ENCODE measurements at places on chromosomes 2 and 18.

GRCh38 chr2:136439064-136439676 lies 321.2 kb upstream of the CXCR4 start:
- DNase-seq = no peak

DNA sequence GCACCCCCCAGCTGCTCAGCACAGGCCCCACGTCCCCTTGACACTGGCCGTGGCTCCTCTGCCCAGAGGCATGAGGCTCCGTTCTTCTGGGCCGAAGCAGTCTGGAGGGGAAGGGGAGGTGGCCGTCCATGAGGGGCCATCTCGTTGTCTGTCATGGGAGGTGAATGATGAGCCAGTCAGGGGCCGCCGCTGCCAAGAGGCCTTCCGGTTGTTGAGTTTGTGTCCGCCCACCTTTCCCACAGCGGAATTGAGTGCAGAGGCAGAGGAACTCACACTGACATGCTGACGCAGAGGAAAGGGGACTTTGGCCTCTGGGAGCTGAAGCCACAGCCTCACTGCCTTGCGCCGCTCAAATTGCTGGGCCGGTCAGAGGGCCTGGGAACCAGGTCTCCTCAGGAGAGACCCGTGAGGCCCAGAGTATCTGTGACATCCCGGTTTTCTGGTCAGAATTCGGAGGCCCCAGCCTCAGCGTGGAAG lies 268.4 kb downstream of the ATAD2B start:
- DNase-seq = no peak

- DNase-seq = no peak
These were observed 150.5 kb downstream of the SNTG2 start for GRCh38 chr2:1101011-1101782.

DNA sequence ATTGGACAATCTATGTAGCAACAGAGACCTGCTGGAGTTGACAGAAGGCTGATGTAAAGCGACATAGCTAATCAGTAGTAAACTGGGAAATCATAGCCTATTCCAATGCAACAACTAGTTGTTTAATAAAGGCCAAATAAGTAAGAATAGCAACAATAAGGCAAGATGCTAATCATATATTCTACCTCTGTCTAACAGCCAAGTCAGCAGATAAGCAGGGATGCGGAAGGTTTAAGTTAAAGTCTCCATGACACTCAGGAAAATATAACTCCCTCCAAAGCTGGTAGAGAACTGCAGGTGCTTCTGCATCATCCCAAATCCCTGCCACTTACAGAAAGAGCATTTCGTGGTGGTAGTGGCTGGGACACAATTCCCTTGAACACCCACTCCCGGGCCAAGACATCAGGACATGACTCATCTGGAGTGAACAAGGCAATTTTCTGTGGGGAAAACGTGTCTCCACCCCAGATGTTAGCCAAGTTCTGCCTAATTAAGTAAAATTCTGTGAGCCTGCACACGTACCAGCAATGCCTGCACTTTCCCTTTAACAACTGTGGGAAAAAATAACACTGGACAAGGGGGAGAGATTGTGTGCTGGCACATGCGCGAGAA lies 413.6 kb upstream of the ID2 start:
- no peak for DNase-seq

- DNase-seq = no peak
These were observed 17.4 kb downstream of the ASPRV1 start for GRCh38 chr2:69943843-69944525.

DNA sequence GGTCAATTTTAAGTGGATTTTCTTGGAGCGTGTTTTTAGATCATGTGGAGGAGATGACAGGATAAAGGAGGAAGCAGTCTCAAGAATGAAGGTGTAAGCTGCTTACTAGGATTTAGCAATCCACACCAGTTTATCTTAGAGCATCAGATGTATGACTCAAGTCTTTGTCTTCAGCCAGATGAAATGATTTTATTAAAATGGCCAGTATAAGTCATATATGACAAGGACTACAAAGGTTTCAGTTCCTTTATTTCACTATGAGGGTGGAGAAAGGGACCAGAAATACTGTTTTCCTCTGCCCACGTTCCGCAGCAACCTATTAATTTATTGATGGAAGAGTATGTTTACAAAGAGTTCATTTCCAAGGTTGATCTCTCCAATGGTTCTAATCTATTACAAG lies 970.5 kb upstream of the SLC39A10 start:
- no peak for DNase-seq

DNA sequence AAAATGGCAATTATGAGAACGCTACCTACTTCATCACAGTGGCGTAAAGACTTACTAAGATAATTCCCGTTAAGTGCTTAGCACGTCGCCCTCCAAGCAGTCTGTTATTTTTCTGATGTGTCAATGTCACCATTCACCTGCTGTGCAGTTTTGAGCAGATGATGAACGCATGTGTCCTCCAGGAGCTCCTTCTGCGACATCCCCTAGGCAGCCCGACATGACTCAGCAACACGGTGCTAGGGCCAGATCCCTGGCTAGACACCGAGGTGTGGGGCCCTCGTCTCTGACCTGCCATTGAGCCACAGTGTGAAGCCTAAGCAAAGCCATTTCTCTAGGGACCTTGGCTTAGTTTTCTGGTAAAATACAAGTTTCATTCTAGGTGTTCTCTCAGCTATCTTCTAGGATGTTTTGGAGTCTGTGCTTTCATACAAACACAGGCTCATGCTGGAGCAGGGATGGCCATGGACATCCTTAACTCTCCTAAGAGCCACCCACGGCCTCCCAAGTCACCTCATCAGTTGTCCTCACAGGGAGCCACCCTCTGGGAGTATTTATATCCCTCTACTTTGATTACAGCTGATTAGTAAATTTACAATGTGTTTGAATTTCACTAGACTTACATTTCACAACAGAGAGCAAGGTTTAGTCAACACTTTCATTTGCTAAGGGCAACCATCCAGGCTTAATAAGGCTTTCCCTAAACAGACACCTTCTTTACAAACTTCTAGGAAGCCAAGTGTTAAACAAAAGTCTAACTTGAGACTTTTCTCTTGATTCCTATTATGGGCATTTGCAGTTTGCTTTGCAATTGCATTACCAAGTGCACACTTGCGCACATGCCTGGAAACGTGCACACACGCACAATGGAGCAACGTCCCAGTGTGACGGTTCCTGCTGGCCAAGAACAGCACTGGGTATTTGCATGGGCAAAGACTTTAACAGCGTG lies 376.8 kb upstream of the ID2 start:
- DNase-seq = no peak

DNA sequence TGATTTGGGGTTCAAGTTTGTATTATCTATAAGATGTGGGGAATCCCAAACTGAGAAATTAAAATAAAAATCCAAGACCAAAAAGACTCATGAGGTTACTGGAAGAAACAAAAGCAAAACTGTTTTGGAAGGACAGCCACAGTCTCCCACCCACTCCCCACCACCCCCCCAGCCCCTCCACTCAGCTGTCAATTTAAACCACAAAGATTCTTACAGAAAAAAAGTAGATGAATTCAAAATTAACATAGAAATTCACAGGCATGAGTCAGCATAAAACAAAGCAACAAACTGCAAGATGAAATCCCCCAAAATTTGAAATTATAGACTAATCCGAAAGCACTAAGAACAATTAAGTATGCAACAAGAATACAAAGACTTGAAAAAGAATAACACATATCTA lies 12.1 kb downstream of the MAP4K3 start:
- DNase-seq = no peak

DNA sequence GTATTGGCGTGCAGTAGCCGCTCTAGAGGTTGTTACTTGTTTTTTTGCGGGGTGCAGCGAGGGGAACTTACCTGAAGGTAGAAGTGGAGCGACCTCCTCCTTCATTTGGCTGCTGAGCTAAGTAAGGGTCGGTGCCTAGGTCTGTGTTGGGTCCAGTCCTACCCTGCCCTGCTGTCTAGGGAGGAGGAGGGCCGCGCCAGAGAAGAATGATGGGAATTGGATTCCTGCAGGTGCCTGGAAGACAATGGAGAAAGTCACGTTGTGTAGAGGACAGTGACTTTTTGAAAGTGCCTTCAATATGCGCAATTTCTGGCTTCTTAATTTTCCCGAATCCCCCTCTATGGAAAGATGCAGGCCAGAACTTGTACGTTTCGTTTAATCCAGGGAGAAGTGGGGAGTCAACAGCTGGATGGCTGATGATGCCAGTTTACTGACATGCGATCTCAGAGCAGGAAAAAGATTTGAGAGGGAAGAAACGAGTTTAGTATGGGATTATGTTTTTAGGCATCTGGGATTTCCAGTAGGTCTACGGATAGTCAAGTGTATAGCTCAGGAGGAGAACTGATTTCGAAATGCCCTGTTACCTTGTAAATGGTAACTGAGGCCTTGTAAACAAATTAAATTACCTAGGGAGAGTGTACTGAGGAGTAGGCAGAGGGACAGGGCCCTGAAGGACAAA lies 653 bp downstream of the MRPS9 start:
- DNase-seq = no peak

DNA sequence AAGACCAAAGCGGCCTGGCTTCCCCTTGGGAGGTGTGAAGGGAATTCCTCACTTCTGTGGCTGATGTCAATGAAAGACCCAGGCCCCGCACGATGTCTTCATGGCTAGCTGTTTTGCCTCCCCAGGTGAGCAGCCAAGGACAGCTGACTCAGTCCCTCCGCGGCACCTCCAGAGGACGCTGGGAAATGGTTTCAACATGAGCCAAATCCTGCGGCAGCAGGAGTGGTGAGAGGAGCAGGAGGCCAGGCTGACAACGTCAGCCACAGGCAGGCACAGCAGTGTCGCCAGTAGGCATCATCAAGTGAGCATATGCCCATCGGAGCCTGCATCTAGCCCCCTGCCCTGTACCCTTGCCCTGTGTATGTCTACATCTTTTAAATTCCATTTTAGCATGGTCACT lies 156.4 kb upstream of the RAB6C start:
- DNase-seq = no peak

DNA sequence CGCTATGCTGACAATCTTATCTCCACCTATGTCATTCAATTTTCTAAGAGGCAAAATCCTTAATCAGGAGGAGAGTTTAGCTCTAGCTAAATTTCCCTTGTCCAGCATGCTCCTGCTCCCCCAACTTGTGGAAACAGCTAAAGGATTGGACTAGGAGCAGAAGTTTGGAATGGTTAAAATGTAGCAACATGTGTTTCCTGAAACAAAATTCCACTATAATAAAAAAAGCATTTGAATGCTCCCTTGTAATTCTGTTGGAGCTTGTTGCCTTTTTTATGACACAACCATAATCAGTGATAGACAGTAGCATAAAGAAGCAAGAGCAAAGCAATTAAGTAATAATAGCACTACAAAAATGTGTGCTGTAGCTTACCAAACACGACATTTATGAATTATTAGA lies 6.9 kb downstream of the ACTR3 start:
- DNase-seq = no peak

- no peak for DNase-seq
These were observed 75.0 kb upstream of the BZW1 start for GRCh38 chr2:200736646-200737274.

GRCh38 chr2:217736776-217737550 lies 265.8 kb downstream of the TNS1 start:
- no peak for DNase-seq

GRCh38 chr2:7792031-7792651 lies 874.9 kb downstream of the RNF144A start:
- no peak for DNase-seq

- DNase-seq = no peak
These were observed 617.7 kb downstream of the IRS1 start for GRCh38 chr2:226181909-226182308.

DNA sequence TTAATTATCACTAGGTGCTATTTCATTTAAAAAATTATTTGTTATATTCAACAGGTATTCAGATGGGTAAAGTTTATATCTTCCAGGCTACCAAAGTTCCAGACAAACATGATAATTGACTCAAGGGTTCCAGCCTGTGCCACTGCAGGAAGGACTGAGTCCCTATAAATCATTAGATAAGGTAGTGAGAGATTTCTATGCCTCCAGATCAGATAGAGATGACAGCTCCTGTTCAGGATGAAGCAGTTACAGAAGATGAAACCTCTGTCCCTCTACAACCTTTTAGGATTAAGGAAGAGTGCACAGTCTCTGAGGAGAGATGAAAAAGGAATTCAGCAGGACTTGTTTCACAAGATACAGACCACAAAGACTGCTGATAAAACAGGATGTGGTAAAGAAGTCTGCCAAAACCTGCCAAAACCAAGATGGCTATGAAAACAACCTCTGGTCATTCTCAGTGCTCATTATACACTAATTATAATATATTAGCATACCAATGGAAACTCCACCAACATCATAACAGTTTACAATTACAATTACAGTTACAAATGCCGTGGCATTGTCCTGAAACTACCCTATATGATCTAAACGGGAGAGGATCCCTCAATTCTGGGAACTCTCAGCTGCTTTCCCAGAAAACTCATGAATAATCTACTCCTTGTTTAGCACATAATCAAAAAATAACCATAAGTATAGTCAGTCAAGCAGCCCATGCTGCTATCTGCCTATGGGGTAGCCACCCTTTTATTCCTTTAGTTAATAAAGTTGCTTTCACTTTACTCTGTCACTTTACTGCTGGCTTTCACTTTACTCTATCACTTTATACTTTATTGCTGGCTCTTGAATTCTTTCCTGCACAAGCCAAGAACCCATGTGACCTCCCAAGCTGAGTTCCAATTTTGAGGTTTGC lies 288.5 kb downstream of the PDE11A start:
- DNase-seq = peak; percentile 39

DNA sequence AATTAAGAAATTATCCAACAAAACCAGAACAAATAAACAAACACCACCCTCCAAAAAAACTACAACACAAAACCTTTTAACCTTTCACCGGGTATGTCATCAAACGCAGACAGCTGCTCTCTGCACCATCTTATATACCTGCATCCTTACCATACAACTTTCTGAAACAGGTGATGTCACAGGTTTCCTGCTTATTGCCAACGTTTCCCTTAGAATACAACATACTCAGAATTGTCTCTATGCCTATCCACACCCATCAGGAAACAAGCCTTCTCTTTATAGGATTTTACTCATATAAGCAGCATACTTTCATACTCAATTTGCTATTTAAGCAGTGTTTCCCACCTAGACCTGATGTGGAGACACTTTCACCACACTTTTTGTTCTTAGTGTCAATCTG lies 181.0 kb downstream of the DYM start:
- DNase-seq = no peak

GRCh38 chr18:61844726-61845125 lies 48.1 kb downstream of the RNF152 start:
- DNase-seq = no peak

DNA sequence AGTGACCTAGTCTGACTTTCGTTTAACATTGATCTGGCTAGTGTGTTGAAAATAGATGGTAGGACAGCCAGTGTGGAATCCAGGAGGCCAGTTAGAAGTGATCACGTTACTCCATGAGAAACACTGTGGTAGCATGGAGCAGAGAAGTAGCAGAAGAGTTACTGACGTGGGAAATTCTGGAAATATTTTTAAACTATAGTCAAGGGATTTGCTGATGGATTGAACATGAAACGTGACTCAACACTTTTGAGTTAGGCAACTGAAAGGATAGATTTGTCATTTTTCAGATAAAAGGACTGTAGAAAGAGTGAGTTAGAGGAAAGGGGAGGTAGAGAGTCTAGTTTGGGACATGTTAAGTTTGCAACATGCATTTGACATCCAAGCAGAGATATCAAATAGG lies 130.4 kb downstream of the IRS1 start:
- no peak for DNase-seq
